ENCODE measurements at places on chromosomes 7 and 10.

DNA sequence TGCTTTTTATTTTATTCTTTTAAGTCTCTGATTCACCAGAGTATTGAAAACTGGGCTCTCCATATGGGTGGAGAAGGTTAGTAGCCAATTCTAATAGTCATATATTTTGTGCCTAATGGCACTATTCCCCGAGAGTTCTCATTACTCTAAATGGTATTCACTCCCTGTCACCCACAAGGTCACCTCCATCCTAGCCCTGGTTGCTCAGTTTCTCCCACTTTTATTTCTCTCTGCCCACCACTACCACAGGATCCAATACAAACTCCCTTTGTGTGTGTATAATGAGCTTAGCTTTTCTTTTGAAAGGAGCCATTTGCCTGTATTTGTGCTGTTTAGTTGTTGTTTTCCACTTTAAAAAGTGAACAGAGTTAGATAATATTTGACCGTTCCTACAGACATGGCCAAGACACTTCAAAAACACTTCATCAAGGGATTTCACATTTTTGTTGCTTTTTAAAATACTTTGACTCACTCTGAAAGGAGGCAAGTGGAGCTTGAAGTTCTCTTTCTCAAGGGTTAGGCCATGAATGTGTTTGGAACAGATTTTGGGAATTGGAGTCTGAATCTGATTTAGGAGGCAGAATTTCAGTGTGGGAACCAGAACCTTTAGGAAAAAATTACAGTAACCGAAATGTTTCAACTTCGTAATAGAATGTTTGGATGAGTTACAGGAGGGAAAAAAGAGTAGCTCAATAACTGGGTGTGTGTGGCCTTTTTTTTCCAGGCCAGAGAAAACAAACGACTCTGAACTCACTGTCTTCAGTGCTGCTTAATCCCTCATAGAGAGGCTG is 321.3 kb downstream of the BICC1 start:
- DNase-seq: no peak

DNA sequence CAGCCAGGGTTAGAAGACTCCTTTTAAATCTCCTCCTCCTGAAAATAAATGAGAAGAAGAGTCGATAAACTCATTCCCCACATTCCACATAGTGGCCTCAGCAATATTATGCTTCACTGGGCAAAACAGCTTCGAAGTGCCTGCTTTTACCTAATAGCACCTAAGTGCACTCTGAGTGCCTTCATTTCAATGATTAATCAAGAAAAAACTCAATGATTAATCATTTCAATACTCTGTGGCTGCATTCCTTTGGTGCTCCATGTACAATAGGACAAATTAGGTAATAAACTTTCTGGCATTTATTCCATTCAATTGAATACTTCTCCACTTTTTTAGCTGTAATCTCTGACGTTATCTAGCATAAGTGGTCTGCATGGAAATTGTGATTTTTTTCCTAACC is 174.6 kb downstream of the CCDC71L start:
- no peak for DNase-seq

DNA sequence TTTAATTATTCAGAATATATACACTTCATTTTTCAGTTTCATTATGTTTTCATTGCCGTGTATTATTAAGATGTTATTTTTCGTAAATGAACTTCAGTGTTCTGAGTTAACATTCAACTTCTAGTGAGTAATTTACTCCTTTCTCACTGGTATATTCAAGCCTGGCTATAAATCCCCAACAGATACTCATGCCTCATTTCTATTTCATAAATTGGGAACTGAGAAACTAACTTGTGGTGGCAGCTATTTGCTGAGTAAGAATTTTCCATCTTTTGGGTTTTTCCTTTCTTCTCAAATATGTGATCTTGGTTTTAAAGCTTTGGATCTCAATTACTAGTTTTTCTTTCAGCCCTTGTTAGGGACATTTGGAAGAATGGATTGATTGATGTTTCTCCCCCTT is 281.1 kb downstream of the CDK14 start:
- DNase-seq: no peak

GRCh38 chr7:51471210-51471980 is 154.8 kb upstream of the COBL start:
- no peak for DNase-seq

GRCh38 chr7:43590862-43591557 is 8.1 kb downstream of the STK17A start:
- no peak for DNase-seq

- DNase-seq: no peak
Observed at GRCh38 chr10:63553031-63553430, 31.8 kb downstream of the REEP3 start.

DNA sequence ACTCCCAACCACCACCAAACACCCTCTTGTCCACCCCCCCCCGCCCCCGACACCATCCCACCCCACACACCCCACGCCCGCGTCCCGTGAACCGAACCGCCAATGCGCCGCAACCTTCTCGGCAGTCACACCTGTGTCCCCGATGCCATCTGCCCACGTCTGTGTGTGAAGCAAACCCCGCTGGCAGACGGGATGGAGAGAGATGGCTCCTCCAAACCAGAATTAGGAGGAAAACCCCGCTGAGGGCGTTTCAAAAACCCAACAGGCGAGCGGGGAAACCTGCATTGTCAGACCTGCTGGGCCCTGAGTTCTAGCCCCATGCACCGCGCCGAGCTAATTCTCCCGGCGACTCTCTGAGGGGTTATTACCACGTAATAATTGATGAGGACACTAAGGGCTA is 28.6 kb upstream of the KCNK18 start:
- no peak for DNase-seq

DNA sequence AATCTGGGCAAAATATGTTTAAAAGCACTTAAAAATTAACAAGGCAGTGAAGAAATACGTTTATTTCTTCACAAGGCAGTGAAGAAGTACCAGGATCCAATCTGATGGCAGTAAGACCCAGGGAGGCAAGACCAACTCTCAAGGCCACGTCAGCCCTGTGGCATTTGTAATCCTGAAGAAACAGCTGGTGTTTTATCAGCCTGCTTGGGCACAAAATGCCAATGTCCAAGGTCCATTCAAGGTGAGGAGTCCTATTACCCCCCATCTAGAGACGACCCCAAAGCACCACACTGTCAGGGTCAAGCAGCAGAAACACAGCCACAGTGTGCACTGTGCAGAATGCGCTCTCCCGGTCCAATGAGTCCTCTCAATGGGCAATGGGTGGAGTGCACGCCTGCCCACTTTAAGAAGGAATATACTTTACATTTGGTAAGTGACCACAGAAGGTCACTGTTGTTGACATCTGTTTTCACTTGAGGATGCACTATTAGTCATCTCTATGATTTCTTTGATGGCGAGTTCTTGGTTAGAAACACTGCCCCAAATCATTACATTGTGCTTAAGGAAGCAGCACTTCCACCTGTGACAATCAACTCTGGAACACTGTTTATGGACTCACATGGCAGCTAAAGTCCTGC is 12.8 kb downstream of the CPXM2 start:
- no peak for DNase-seq

GRCh38 chr10:12431151-12432101 is 82.1 kb downstream of the CAMK1D start:
- DNase-seq: no peak

GRCh38 chr7:27103489-27104226 is 1.2 kb upstream of the HOXA2 start:
- DNase-seq: no peak

- DNase-seq: no peak
Observed at GRCh38 chr7:117800406-117800805, 72.8 kb downstream of the CTTNBP2 start.

GRCh38 chr7:93211228-93211818 is 14.9 kb downstream of the HEPACAM2 start:
- DNase-seq: no peak

DNA sequence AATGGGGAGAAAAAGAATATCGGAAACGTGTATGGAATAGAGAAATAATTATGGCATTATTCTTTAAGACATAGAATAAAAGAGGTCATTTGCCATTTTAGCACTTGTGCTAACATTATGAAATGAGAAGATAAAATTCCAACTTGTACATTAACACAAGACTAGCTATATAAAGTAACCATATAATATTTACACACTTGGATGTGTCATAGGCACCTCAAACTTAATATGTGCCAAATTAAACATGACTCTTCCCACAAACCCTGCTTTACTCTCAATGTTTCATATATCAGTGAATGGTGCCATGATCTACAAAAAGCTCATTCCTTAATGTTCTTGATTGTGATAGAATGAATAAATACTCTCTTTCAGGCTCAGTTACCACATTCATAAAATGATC is 4.1 kb upstream of the MINDY3 start:
- DNase-seq: no peak

GRCh38 chr7:123637203-123637602 is 18.5 kb upstream of the LMOD2 start:
- no peak for DNase-seq

Data from CD8-positive, alpha-beta T cell (primary cell).